Stimulated activated CD4-positive, alpha-beta T cell treated with anti-CD3 and anti-CD28 coated beads, Interleukin-12 subunit alpha, Interleukin-12 subunit beta, amount 100 ng/mL, for 24 hours (primary cell): ENCODE measurements at places on chromosomes 2 and 18.

- DNase-seq: no peak
Observed at GRCh38 chr2:212858496-212858895, 292.9 kb downstream of the IKZF2 start.

DNA sequence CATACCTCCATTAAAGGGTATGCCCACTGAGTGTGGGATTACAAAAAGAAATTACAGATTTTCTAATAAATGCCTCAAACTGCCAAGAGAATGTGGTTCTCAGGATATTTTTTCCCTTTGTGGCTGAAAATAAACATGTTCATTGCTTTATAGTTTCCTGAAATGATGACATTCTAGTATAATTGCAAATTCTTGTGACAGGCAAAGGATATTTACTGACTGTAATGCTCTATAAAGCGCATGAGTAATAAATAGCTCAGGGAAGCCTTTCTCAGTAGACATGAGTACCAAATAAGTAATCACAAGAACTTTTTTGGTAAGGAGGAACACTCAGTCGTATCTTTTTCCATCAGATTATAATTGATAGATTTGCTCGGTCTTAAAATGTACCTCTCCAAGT, 72.3 kb downstream of the FTCDNL1 start:
- no peak for DNase-seq

- no peak for DNase-seq
Observed at GRCh38 chr2:28976584-28976983, 4.5 kb upstream of the TOGARAM2 start.

- DNase-seq: no peak
Observed at GRCh38 chr18:50311650-50312049, 24.2 kb upstream of the CXXC1 start.

GRCh38 chr2:64525317-64525613, 1.1 kb downstream of the AFTPH start:
- peak; percentile 22 for DNase-seq

- no peak for DNase-seq
Observed at GRCh38 chr18:63731215-63731614, 28.5 kb downstream of the SERPINB11 start.

DNA sequence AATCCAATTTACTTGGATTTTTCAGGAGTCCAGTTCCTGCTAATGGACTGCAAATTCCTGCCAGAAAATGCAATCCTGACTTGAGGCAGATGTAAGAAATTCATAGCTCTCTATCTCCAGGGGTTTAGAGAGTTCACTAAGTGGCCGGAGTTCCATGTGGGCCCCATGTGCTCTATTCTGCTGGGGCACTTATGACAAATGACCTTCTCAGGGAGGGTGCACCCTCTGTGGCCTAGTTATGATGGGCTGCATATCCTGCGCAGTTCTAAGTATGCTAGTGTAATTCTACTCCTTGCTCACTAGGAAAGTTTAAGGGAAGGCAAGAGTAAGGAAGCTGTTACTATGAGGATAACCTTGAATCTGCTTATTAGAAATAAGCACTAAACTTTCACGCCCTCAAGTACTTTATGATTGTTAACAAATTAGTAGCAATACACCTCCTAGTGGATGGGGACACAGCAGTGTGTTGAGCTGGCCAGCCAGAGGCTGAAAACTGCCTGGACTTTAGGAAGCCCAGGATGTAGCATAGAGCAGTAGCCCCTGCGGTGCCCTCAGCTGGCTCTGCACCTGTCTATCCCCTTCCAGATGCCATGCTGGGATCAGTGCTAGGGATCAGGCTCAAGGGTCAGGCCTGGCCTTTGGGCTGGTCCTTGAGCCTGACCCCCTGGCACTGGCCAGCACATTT, 14.4 kb downstream of the SMYD1 start:
- no peak for DNase-seq

DNA sequence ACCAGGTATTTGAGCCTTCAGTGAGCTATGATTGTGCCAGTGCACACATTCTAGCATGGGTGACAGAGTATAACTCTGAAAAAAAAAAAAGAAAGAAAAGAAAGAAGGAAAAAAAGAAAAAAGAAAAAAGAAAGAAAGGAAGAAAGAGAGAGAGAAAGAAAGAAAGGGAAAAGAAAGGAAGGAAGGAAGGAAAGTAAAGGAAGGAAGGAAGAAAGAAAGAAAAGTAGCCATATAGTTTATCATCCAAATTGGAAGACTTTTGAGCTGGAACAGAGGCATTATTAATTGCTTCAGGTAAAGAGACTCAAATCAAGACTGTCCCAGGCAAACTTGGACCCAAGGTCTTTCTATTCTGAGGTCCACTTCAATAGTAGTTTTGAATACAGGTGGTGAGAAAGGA, 32.9 kb upstream of the ZEB2 start:
- no peak for DNase-seq

- DNase-seq: no peak
Observed at GRCh38 chr2:23211987-23212583, 172.9 kb upstream of the KLHL29 start.

DNA sequence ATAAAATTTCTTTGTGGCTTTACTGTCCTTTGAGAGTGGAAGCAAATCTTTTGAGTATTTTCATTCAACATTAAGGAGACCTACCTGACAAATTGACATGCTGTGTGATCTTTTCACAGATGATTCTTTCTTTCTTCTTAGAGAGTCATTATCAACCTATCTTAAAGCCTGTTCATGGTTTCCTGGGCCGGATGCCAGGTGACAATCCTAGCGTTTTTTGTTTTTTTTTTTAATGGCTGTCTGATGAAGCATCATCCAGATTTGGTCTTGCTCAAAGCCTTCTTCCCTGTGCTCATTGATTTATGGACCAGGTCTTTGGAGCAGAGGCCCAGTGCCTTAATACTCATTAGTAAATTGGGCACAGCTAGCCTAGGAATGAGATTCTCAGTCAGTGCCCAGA, 9.8 kb upstream of the MGAT5 start:
- no peak for DNase-seq

GRCh38 chr18:34322365-34323289, 97.9 kb upstream of the NOL4 start:
- DNase-seq: no peak

DNA sequence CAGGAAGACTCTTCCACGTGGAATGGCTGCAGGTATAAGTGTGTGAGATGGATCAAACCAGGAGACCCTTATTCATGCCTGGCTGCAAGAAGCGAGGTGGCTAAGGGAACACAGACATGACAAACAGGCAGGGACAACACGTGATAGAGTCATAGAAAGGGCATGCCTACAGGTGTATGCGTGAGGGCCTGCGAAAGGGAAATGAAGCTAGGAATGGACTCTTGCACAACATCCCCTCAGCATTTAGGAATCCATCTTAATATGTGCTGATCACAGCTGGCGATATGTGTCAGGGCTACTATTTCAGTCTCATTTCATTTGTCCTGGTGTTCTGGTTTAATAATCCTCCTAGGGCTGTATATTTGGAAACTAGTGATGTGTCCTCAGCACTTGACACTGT, 291.2 kb downstream of the MYT1L start:
- no peak for DNase-seq

DNA sequence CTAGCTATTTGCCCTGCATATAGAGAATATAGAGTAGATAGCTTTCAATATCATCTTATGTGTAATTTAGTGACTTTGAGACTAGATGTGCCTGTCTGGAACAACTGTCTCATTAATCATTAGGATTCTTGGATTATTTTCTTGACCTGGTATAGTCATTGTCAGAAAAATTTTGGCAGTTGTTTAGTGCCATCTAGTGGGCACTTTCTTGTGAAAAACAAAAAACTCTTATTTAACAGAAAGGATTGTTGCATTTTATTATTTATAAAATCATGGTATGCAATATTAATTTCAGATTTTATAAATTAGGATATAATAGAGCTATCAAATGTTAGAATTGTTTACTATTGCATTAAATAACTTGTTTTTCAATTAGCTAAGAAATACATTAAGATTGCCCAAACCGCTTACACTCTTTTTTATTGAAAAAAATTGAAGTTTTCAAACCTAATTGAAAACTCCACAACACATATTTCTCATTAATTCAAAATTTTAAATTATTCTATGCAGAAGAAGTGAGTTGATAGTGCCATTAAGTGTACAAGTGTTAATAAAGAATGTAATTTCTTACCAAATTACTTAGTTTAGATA, 80.3 kb downstream of the DYNAP start:
- no peak for DNase-seq
